ENCODE measurements at places on chromosomes 2 and 18.

- DNase-seq: no peak
Observed at GRCh38 chr2:200810252-200810997, 1.3 kb upstream of the BZW1 start.

DNA sequence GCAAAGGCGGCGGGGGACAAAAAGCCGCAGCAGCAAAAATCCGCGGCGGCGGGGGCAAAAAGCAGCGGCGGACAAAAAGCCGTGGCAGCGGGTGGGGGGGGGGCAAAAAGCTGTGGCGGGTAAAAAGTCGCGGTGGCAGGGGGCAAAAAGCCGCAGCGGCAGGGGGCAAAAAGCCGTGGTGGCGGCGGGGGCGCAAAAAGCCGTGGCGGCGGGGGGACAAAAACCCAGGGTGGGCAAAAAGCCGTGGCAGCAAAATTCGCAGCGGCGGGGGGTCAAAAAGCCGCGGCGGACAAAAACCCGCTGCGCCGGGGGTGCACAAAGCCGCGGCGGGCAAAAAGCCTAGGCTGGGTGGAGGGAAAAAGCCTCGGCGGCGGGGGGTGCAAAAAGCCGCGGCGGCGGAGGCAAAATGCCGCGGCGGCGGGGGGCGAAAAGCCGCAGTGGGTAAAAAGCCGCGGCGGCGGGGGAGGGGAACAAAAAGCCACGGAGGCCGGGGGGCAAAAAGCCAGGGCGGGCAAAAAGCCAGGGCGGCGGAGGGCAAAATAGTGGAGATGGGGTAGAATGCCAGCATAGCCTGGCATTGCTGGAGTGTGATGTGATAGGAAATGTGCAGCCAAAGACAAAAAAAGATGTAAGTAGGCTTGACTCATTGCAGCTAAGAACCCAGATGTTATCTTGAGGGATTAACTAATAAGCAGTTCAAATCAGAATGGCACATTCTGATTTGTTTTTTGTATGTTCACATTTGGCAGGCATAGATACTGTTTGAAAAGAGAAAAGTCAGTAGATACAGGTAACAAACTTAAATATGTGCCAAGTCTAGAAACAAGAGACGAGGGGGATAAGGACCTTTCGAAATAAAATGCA lies 1076.3 kb downstream of the RPIA start:
- no peak for DNase-seq

GRCh38 chr2:234191819-234192407 lies 141.4 kb downstream of the SPP2 start:
- no peak for DNase-seq

DNA sequence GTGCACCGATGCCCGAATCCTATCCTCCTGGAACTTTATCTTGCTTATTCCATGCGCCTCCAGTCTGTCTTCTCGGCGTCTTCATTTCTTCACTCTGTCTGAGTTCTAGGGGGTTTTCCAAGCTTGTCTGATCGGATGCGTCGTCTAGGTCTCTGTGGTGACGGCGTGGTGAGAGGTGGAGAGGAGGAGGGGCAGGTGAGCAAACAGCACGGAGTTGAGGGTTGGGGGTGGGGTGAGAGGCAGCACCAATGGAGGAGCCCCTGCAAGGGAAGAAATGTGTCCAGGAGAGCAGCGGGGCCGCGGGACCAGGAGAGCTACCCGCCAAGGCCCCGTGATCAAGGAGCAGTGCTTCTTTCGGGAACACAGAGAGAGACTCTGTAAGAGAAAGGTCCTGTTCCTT lies 131.3 kb upstream of the TWIST2 start:
- no peak for DNase-seq

DNA sequence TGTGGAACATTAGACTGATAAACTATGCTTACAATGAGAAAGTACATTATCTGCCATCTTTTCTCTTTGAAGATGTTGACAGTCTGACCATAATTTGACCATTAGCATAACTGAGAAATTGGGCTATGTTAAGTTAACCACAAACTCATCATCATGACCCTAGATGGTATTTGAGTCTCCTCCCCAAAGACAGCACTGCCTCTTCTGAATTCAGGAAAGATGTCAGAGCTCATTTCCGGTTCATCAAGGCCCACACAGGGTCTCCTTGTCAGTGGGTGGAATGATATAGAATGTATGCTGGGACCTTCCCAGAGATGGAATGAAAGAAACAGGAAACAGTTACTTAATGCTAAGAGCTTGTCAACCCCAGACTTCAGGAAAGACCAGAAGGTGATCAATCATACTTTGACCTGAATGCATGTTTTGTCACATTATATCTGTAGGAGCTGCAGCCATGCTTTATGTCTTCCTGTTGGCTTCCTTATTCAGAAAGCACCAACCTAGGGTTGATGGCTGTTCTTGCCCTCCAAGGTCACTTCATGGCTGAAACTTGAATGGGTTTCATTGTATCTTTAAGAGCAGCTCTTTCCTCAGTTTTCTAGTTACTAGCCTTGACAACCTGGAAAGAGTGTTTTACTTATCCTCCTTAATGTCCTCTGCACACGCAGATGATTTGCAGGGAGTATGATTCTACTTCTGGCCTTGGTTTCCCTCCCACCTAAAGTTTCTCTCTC lies 99.1 kb upstream of the NEUROD1 start:
- DNase-seq: no peak

GRCh38 chr2:191257934-191258333 lies 12.7 kb downstream of the MYO1B start:
- no peak for DNase-seq

Data from GOT3 (cell line).